ENCODE measurements at places on chromosomes 12 and 14.

DNA sequence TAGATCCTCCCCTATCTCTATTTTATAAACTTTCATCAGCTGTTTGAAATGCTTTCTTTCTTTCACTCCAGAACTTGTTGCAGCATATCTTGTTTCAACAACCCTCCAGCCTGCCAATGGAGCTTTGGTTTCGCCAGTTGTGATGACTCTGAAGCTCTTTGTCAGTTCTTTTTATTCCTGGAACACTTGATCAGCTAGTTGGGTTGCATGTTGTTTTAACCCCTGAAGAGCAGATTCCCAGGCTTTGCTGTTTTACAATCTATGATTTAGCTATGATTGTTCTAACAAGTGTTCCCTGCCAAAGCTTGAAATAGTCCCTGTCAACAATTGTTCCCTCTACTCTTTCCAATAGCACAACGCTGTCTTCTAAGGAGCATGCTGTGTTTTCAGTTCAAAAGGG lies 50.6 kb upstream of the FUT8 start:
- DNase-seq = no peak

DNA sequence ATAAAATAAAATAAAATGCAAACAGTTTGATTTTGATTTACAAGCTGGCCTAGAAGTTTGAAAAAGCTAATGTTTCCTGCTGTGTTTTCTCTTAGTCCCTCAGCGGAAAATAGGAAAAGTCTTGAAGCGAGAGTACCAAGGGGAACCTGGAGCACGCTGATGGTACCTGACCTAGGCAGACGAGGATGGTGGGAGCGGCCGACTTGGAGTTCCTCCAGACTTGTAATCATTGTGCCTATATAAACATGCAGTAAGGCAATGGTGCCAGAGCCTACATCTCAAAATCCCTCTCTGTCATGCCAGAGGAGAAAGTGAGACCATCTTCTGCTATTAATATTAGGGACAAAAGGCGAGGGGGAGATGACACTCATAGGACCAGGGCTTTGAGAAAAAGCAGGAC lies 371.7 kb downstream of the TMEM132D start:
- no peak for DNase-seq

- no peak for DNase-seq
These were observed 187.0 kb upstream of the C14orf180 start for GRCh38 chr14:104392396-104393198.

- DNase-seq = no peak
These were observed 56.9 kb downstream of the LMNTD1 start for GRCh38 chr12:25496098-25496587.

- no peak for DNase-seq
These were observed 55.6 kb downstream of the OSBPL8 start for GRCh38 chr12:76503957-76504356.

GRCh38 chr12:64903479-64904152 lies 79.2 kb downstream of the TBC1D30 start:
- DNase-seq = no peak

GRCh38 chr12:95429172-95429510 lies 44.8 kb upstream of the METAP2 start:
- DNase-seq = no peak

DNA sequence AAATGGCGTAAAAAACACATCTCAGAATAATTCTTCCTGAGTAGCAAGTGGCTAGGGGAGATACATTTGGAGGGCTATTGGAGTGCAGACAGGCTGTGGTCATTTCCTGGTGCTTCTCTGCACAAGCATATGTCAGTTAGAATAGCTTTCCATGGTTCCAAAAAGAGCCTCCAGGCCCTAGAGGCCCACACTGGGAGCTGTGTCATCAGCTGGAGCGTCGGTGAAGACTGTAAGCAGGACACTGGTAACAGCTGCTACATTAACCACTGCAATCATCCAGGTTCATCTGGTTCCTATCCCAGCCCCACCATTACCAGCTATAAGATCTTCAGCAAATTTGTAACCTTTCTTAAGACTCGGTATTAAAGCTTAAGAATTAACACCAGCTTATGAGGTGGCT lies 31.7 kb upstream of the APPL2 start:
- no peak for DNase-seq

DNA sequence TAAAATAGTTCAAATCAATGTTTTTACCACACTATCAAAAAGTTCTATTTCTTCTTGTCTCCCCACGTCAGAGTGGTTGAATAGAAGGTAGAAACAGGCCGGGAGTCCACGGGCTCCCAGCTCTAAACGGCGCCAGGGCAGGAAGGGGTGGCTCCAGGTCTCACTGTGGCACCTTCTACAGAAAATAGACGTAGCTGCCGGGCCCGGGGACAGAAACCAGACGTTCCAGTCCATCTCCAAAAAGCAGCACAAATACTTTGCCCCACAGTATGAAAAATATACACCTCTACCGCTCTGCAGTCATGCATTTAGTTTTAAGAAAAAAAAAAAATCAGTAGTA lies 30.9 kb downstream of the CCNK start:
- DNase-seq = no peak

DNA sequence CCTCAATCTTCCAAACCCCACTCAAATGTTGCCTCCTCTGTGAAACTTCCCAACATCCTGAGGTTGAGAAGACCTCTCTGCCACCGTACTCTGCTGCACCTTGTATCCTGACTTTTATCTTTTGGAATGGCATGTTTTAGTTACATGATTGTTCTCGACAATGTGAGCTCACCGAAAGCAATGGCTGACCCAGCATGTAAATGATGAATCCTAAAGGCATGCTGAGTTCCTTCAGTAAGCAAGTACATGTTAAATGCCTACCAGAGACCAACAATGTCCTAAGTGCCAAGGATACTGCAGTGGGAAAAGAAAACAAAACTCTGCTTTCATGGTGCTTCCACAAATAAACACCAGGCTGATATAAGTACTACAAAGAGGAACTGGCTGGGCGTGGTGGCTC lies 13.7 kb downstream of the PPP1R13B start:
- no peak for DNase-seq

GRCh38 chr12:122355706-122356105 lies 66.8 kb downstream of the CLIP1 start:
- DNase-seq = no peak

DNA sequence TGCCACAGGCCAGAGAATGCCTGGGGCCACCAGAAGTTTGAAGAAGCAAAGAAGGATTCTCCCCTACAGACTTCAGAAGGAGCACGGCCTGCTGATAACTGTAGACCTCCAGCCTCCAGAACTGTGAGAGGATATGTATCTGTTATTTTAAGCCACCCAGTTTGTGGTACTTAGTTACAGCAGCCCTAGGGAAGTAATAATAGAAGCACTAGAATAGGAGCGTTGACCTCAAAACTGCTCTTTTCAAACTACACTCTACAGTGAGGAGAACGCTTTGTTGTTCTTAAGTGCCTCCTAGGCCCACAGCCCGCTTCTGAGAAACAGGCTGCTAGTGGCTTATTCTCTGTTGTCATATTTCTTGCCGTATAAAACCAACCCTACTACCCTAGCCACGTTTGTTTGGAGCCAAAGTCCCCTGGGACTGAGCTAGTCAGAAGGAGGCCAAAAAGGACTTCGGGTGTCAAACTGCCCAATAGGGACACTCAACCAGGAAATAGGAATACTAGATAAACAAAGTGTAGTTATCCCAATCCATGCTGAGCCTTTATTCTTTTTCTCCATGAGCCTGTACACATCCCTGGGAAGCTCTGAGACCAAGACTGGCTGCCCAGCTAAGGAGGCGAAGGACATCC lies 38.5 kb upstream of the FRS2 start:
- no peak for DNase-seq

DNA sequence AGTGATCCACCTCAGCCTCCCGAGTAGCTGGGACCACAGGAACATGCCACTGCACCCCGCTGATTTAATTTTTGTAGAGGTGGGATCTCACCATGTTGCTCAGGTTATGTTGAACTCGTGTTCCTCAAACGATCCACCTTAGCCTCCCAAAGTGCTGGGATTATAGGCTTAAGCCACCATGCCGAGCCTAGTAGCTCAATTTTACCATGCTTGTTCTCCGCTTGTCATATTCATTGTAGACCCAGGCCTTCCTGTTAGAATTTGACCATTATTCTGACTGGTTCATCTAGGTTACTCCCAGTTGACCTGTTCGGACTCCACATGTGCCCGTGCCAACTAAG lies 24.7 kb downstream of the TMBIM6 start:
- no peak for DNase-seq

DNA sequence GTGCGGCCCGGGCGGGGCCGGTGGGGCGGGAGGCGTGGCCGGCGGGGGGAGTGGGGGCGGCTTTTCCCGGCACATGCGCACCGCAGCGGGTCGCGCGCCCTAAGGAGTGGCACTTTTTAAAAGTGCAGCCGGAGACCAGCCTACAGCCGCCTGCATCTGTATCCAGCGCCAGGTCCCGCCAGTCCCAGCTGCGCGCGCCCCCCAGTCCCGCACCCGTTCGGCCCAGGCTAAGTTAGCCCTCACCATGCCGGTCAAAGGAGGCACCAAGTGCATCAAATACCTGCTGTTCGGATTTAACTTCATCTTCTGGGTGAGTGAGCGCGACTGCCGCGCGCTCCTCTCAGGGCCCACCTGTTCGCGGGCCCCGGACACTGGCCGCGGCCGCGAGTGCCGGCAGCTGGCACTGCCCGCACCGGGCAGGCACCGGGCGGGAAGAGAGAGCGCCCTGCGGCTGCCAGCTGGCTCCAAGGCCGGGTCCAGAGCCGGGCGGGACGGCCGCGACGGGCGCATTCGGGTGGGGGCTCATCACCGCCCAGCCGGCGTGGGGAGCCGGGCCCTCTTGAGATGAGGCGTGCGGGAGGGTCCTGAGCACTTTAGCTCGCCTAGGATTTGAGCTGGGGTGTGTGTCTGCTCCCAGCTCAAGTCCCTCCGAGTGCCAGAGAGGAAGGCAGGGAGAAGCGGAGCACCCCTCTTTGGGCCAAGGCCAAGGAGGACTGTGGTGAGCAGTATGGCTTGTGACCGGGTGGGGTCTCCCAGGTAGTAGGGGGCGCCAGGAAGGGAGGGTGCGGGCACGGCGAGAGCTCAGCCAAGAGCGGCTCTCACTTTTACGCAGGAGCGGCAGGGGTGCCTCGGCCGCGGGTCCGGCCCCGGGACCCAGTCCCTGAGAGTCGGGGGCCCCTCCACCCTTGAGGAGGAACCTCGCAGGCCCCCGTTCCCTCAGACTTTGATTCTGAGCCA lies at the start of gene CD9:
Gene CD9 (plus strand): TSS at position 145 of the 957 bp plus-strand sequence. CDS start 100 bp downstream, at position 245.
- no peak for DNase-seq

GRCh38 chr12:75655315-75655806 lies 144.0 kb upstream of the KRR1 start:
- no peak for DNase-seq

DNA sequence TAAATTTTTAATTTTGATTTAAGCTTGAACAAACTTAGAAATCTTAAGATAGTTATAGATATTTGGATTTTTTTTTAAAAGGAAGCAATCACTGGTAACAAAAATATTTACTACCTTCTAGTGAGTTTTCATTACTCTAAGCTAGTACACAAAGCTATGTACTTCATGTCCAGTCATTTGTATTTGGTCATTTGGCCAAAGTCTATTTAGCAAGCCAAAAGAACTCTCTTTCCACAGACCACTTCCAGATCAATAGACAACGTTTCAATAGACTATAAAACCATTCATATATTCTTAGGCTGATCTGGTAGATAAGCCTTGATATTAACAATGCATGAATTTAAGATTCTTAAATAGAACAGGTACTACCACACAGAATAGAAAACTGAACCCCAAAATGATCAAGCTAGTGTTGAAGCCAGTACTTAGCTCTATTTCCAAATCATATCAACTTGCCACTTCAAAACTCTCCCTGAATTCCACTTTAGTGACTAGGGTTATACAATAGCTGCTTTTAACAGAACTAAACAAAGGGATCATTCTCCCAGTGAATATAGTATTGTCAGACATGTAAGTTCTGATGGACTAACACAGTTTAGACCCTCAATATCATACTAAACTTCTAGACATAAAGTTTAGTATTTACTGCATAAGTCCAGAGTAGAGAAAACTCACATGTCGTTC lies 21.7 kb downstream of the CAPRIN2 start:
- DNase-seq = no peak

DNA sequence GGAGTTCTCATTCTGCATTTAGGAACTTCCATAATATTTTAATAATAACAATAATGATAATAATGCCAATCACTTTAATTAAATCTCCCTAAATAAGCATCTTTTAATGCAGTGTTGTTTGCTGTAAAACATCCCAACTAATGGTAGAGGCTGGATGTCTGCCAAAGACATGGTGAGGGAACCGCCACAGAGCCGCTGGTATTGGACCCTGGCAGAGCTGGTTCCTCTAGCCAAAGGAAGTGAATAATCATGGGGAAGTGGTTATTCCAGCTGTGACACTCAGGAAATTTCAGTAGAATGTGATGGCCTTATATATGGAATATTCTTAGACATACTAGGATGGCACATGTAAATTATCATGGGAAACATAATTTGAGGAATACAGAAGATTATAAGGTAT lies 483.3 kb downstream of the ZFP36L1 start:
- DNase-seq = no peak

DNA sequence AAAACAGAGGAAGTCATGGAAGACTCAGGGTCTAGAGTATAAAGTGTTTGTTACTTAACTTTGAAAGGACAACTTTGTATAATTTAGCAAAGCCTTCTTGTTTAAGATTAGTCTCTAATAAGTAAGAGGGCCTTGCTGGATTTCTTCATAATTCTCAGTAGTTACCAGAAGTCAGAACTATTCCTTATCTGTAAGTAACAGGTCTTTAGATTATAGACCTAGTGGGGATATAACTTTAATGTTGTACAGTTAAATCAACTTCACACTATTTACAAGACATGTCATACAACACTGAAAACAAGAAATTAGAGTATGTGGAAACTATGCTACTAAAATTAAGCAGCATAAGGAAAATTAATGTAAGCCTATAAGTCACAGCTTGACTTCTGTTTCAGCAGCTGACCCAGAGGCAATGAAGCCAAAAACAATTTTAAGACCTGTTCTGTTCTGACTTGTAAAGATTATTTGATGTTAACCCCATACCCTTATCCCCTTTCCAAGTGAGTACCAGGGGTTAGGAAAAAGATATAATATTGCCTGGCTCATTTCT lies 398.3 kb downstream of the RAD51B start:
- no peak for DNase-seq

GRCh38 chr12:120366845-120367232 lies 2.1 kb downstream of the MSI1 start:
- no peak for DNase-seq

DNA sequence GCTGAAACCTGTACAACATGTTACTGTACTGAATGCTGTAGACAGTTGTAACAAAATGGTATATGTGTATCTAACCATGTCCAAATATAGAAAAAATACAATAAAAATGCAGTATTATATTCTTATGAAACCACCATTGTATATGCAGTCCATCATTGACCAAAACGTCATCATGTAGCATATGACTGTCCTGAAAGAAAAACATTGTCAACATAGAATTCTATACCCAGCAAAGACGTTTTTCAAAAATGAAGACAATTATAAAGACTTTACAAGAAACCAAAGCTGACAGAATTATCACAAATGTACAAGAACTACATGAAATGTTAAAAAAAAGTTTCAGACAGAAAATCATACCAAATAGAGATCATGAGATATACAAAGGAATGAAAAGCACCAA lies 8.1 kb upstream of the GPATCH2L start:
- no peak for DNase-seq

DNA sequence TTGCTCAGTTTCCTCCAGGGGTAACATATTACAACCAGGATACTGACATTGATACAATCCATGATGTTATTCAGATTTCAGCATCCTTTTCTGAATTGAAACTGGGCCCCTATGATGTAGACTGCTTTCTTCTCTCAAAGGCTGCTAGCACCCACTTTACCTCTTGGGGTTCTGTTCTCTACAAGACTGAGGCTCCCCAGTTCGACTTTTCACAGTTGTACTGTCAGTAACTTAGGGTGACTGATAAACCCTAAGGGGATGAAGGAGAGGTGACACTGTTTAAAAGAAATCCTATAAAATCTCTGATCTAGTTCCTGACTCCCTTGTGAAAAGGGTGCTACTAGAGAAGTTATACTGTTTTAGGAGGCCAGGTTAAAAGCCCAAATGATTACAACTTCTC lies 818 bp downstream of the VPS33A start:
- no peak for DNase-seq

Data from NCI-H510A (cell line).